MG63 (cell line): ENCODE measurements at places on chromosomes 7 and 10. TPM values are rescaled to one million over a fixed set of nuclear protein-coding genes. Genes with fewer than 3 reads are reported as not detected.
A peak's percentile ranks its signal among the peaks of the same experiment; 100 is the strongest.

Gene ZNF425
- total RNA-seq = 1.2 and 1.9 TPM in 2 replicates

DNA sequence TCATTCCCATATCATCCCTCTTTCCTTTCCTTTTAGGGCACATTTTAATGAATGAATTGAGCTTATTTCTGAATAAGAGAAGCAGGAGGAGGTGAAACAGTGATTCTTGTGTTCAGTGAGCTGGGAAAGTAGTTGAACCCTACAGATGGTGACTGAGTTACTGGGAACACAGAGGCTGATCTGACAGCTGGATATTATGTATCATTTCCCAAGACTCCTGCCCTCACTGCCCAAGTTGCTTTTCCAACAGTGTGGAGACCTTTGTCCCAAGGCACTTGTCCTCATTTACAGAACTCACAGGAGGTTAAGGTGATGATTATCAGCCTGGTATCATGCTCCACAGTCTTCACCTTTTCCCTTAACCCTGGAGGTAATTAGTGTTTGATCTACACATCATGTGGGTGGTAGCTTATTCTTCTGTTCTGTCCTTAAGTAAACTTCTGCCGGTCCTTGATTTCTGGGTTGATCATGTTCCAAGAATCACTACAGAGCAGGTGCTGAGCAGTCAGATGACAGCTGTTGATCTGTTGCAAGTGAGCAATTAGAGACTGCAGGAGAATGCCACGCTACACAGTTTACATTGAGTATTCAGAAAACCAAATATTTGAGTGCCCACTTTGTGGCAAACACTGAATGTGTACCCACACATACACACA, 2.6 kb downstream of the PRLHR start:
- DNase-seq = no peak

Gene OTUD1
- 3.5 and 3.8 TPM in 2 replicates for total RNA-seq

Gene ALOX5
- not detected in 2 replicates for total RNA-seq

GRCh38 chr7:135658564-135658963, 3.8 kb upstream of the STMP1 start:
- DNase-seq = no peak

GRCh38 chr10:124294811-124295770, 123.6 kb downstream of the OAT start:
- no peak for DNase-seq

Gene NRP1
- 0.99 and 1.6 TPM in 2 replicates for total RNA-seq

Gene UNCX
- not detected in 2 replicates for total RNA-seq

DNA sequence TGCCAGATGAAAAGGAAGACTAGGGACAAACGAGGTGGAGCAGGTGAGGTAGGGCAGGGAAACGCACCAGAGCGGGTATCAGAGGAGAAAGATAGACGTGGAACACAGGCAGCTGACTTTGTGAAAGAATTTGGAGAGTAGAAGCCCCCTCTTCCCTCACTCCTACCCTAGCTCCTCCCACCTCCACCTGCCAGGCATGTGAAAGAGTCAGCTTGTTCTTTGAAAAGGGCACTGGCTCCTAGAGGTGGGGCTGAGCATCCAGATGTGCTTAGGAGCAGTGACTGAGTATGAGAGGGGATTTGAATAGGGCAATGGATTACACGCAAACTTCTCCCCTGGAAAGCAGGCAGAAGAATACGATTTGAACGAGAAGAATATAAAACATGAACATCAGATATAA, 174.2 kb upstream of the INHBA start:
- DNase-seq = no peak

Gene TRIM74
- total RNA-seq = not detected in 2 replicates

- peak; percentile 44 for DNase-seq
Observed at GRCh38 chr7:25095516-25096345, 29.3 kb downstream of the CYCS start.

GRCh38 chr7:16098585-16099179, 322.7 kb downstream of the CRPPA start:
- DNase-seq = no peak

DNA sequence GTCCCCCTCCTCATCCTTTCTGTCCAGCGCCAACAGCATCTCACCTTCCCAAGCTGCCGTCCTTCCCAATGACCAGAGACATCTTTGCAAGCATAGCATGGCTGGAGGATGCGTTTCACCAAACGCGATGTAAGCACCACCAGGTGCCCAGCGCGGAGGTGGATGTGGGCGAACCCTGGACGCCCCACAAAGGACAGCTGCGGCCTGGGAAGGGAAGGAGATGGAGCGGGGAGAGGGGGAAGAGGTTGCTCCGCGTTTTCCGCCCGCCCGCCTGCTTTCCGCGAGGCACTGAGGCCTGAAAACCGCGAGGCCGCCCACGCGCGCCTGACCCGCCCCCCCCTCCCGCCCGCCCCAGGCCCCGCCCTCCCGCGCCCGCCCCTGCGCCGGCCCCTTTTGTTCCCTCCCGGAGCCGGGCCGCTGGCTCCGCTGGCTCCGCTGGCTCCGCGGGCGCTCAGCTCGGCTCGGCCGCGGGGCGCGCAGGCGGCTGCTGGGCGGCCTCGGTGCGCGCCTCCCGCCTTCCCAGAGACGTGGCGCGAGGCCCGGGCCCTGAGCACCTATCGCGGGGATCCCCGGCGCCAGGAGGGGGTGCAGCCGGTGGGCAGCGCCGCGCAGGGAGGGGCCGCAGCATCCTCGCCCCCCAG, at the start of gene CLIP2:
Gene CLIP2, plus strand, starts transcription at position 390 of the 641 bp plus-strand sequence. CDS start 28,140 bp downstream, outside the sequence.
- peak; percentile 85 for DNase-seq

- DNase-seq = peak; percentile 85
Observed at GRCh38 chr7:55018361-55019190, at the start of gene EGFR. Gene EGFR, plus strand, starts transcription at chr7:55019017. Its CDS starts 261 bp downstream, at chr7:55019278.

Gene NUTM2E
- not detected in 2 replicates for total RNA-seq

Gene NACAD
- not detected in 2 replicates for total RNA-seq

- DNase-seq = no peak
Observed at GRCh38 chr10:96411716-96412320, 53.0 kb upstream of the OPALIN start.

GRCh38 chr10:31381766-31382316, 62.8 kb downstream of the ZEB1 start:
- DNase-seq = peak; percentile 68

DNA sequence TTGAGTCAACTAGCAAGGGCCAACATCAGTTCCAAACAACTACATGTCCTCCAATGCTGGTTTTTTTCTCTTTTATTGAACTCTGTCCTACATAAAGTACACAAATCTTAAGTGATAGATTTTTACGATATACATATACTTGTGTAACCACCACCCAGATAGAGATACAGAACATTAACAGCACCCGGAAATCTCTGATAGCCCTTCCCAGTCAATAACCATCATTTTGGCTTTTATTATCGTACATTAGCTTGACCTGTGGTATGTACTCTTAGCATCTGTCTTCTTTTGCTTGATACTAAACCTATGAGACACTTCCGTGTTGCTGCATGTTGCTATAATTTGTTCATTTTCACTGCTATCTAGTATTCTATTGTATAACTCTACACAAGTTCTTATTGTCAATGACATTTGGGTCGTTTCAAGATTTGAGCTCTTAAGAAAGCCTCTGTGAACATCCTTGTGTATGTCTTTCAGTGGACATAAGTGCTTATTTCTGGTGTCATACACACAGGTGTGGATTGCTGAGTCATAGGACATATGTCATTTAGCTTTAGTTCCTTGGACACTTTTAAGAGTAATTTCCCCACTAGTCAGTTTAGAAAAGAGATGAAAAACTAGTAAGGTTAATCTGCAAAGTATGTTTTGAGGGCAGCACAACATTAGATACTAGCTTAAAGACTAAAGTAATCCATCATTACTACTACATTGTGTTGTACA, 111.1 kb downstream of the PRLHR start:
- no peak for DNase-seq

Gene FGFR2
- 6.3 and 9.0 TPM in 2 replicates for total RNA-seq

- DNase-seq = no peak
Observed at GRCh38 chr7:111982133-111982532, 224.1 kb downstream of the DOCK4 start.

GRCh38 chr7:44434201-44434600, 56.3 kb downstream of the NUDCD3 start:
- peak; percentile 4 for DNase-seq

Gene LRRC18
- total RNA-seq = not detected in 2 replicates

GRCh38 chr10:115957786-115958442, 315.1 kb downstream of the GFRA1 start:
- no peak for DNase-seq

Gene H2BK1
- not detected in 2 replicates for total RNA-seq

DNA sequence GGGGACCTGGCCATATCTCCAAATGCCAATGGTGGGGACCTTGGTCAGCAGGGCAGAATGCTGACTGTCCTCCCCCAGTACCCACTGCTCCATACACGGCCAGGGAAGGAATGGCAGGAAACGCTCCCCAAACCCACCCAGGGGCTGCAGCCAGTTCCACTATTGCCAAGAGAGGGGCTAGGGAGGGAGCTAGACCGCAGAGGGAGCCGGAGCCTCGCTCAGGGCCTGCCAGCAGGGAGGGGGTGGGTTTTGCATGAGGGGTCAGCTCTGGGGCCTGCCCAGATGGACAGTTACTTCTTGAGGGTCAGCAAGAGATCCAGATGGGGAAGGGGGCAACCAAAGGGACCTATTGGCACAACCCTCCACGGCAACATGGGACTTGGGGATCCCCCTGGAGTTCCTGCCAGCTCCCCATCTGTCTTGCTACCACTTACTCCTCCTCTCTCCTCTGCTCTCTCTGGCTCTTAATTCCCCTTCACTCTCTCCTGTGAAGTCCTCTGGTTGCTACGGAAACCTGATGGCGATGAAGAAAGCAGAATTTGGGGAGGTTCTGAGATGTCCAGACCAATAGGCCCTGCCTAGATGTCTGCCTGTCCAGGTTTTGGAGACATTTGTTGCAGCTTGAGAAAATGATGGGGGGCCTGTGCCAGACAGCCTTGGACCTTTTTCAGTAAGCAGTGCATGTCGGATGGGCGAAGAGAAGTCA, 12.6 kb downstream of the FGF8 start:
- no peak for DNase-seq

GRCh38 chr7:113945018-113945938, 26.5 kb upstream of the PPP1R3A start:
- DNase-seq = no peak

DNA sequence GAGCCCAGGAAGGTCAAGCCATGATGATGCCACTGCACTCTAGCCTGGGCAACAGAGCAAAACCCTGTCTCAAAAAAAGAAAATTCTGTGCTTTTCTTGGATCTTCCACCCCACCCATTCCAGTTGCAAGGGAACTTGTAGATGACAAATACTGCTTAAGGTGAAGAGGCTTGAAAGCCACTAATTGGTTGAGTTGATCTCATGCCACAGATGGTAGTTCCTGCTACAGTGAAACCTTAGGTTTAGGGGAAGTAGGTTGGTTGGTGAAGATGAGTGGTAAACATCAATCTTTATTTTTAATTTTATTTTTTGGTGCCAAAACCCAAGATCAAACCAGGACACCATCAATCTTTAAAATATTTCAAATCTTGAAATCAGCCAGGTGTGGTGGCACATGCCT, 2.9 kb upstream of the GDI2 start:
- no peak for DNase-seq
